ENCODE measurements at places on chromosomes 11 and 22.
A peak's percentile ranks its signal among the peaks of the same experiment; 100 is the strongest.

DNA sequence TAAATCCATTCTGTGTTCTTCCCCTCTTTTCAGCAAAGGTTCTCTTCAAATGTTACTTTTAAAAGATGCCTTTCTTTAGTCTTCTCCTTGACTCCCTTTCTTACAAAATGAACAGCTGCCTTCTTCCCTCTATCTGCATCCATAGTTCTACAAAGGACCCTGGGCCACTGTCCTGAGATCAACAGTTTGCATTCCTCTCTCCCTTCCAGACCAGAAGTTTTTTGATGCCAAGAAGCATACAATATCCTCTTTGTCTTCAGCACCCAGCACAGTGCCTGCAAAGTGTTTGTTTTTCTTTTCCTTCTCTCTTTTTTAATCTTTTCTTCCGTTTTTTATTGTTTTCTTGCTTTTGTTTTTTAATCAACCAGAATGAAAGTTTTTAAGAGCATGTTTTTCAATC, 183.5 kb upstream of the SNX19 start:
- DNase-seq = no peak

- no peak for DNase-seq
Observed at GRCh38 chr11:16173798-16174197, 182.5 kb downstream of the SOX6 start.

- no peak for DNase-seq
Observed at GRCh38 chr11:123214396-123214795, 19.3 kb upstream of the CLMP start.

DNA sequence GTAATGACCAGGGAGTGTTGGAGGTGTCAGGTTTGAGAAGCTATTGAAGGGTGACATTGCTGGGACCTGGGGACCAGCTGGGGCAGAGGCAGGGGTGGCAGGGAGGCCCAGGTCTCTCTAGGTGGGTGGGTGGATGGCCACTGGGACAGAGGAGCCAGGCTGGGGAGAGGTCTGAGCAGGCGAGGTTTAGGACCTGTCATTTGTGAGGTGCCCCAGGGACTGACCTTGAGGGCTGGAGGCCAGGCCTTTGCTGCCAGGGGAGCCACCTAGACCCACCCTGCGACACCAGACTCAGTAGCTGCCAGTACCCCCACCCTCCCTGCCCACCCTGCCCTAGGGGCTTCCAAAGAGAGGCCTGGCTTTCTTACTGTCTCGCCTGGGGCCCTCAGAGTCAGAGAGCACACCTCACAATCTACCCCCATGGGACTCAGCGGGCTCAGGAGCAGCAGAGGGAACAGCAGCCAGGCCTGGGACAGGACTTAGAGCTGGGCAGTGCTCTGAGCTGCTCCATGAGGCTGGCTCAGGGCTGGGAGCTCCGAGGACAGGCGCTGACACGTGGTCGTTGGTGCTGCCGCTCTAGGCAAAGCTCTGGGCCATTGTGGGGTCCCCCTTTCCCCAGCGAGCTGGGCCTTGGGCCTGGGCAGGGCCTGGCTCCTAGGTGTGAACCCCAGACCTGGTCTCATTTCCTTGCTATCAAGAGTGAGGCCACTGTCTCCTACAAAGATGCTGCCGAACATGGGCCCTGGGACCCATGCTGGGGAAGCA, 28.6 kb upstream of the PPARA start:
- no peak for DNase-seq

- DNase-seq = no peak
Observed at GRCh38 chr11:126700768-126701519, 299.6 kb downstream of the KIRREL3 start.

- DNase-seq = no peak
Observed at GRCh38 chr11:94997437-94997836, 23.9 kb downstream of the KDM4D start.

DNA sequence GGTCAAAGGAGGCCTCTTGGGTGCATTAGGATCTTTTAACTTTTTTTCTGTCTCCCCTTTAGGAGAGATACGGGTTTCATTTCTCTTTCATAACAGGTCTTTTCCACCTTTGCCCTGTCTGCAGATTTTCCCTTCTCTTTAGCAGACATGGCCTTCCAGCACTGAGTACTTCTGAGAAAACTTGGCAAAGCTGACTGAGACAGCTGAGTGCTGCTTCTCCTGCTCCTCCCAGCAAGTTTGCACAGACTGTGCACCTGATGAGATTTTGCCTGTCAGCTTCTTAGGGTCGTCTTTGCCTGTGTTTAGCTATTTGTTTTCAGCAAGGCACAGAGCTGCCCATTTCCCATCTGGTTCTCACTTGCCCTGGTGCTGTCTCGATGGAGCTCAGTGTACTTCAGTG, 87.5 kb upstream of the TBCEL start:
- DNase-seq = no peak

- no peak for DNase-seq
Observed at GRCh38 chr11:120357620-120358019, 21.4 kb downstream of the ARHGEF12 start.

DNA sequence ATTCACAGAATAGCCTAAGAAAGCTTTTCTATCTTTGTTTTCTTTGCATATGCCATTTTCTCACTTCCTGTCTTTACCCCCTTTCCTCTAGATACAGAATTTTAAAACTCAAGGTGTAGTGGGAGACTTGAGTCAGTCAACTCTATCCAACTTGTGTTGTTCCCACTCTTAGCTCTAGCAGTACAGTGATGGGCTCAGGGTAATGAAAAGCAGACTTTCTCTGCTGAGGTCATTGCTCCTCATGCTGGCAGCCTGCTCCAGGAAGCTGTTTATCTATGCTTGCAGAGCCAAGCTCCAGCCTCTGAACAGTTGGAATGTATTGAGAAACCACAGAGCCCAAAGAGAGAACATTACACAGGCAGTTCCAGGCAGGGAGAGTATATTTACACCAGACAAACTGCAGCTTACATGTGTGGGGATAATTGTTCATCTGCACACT, 68.1 kb downstream of the CSTPP1 start:
- peak; percentile 98 for DNase-seq

GRCh38 chr11:62108017-62108750, 15.6 kb upstream of the INCENP start:
- DNase-seq = peak; percentile 84

GRCh38 chr11:2488004-2488403, 43.2 kb downstream of the KCNQ1 start:
- no peak for DNase-seq

GRCh38 chr22:24588757-24589481, 4.0 kb downstream of the LRRC75B start:
- DNase-seq = no peak

DNA sequence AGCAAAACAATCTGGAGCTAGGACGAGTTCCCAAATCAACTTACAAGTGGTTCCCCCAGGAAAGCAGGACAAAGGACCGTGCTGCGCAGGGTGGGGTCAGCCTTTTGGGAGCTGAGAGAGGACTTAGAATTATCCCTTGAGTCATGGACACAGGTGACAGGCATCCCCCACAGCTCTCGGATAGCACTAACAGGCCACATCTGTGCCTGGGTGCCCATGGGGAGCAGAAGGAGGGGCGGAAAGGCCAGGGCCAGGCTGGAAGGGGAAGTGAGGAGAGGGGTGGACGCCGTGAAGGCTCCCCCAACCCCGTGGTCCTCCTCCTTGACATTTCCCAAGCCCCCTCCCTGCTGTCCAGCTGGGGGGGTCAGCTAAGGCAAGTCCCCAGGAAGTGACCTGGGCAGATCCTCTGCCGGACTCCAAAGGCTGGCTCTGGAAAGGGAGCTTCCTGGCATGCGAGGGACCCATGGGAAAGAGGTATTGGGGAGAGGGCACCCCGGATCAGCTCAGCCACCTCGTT, 31.6 kb upstream of the A4GALT start:
- DNase-seq = no peak

DNA sequence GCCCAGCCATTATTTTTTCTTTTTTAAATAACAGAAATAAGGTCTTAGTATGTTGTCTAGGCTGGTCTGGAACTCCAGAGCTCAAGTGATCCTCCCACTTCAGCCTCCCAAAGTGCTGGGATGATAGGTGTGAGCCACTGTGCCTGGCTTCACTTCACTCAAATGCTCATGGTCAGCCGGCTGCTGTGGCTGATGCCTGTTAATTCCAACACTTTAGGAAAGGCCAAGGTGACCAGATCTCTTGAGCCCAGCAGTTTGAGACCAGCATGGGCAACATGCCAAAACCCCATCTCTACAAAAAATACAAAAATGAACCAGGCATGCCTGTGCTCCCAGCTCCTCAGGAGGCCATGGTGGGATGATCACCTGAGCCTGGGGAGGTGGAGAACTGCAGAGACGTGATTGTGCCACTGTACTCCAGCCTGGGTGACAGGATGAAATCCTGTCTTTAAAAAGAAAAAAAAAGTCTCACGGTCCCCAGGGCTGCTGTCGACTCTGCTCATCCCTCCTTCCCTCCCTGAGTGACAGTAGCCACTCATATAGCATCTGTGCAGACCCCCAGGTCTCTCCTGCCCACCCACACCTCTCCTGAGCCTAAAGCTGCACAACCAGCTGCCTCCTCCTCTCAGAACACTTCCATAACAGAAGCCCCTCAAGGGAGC, 3.6 kb downstream of the YDJC start:
- DNase-seq = no peak
